ENCODE measurements at places on chromosomes 5 and 9. TPM values are rescaled to one million over a fixed set of nuclear protein-coding genes. Genes with fewer than 3 reads are reported as not detected.

The PCDHB9 gene
- 2.6 TPM for total RNA-seq

The SLC45A2 gene
- not detected for total RNA-seq

The PCDHGA7 gene
- 0.83 TPM for total RNA-seq

The SPINK1 gene
- 2.0 TPM for total RNA-seq

The KCNMB1 gene
- total RNA-seq = 0.22 TPM

The GABRA6 gene
- not detected for total RNA-seq

The EPB41L4B gene
- total RNA-seq = 18.9 TPM

The COMMD10 gene
- 29.4 TPM for total RNA-seq

DNA sequence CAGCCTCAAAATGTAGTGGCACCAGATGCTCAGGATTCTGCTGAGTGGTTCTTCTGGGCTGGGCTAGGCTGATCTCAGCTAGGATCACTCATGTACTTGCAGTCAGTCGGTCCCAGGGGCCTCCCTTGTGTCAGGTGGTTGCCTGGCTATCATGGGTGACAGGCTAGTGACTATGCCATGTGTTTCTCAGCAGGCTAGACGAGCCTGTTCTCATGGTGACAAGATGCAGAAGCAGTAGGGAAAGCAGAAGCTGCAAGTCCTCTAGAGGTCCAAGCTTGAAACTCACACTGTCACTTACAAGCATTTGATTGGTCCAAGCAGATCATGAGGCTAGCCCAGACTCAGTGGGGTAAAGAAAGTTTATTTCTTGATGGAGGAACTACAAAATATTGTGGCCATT is 15.2 kb upstream of the KCNMB1 start:
- peaks cover 3% of the 10 kb centered on the region for H3K4me1 ChIP-seq
- DNase-seq = no peak
- no peak overlapping the region for H3K27ac ChIP-seq
- H3K36me3 ChIP-seq = peaks cover 18% of the 10 kb centered on the region
- no peak overlapping the region for H3K4me3 ChIP-seq
- no peaks in the 10 kb centered on the region for H3K27me3 ChIP-seq

DNA sequence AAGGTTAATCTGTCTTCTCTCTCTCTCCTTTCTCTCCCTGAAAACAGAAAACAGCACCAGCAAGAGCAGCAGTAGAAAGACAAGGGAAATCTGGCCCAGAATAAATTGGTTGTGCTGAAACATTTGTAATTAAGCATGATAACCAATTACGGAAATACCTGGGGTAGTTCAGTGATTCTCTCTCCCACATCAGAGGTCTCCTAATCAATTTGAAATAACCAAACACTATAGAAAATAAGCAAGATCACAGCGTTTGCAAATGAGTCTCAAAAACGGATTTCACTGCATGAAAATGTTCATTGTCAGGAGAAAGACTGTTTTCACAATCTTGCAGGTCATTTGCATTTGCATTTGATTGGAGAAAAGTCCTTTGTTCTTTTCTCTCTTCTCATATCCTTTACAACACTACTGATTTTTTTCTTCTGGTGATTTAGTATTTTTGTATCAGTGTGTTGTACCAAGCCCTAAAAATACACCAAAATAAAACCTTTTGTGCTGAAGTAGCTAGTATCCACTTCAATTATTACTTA is 36.8 kb upstream of the CDH6 start:
- H3K4me3 ChIP-seq = no peak overlapping the region
- no peaks in the 10 kb centered on the region for H3K27me3 ChIP-seq
- H3K4me1 ChIP-seq = peaks cover 7% of the 10 kb centered on the region
- no peaks in the 10 kb centered on the region for H3K36me3 ChIP-seq

DNA sequence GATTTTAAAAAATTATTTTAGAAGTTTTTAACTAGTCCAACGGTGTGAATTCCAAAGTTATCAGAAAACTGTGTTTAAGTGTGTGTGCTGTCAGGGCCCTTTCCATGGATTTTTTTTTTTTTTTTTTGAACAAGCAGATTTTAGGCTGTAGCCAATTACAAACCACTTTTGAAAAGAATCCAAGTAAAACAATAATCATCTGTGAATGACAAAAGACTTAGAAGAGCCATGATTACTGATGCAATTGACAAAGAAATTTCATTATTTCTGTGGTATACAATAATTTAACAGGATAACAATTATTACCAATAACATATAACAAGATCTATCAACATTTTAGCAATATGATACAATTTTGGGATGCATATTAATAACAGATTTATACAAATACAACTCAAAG is 16.2 kb upstream of the PAIP1 start:
- H3K27me3 ChIP-seq = no peaks in the 10 kb centered on the region
- H3K27ac ChIP-seq = no peak overlapping the region
- no peaks in the 10 kb centered on the region for H3K4me1 ChIP-seq
- peaks cover 16% of the 10 kb centered on the region for H3K36me3 ChIP-seq
- H3K4me3 ChIP-seq = no peak overlapping the region

GRCh38 chr9:4092793-4093709 is 206.8 kb downstream of the GLIS3 start:
- no peaks in the 10 kb centered on the region for H3K36me3 ChIP-seq
- H3K27me3 ChIP-seq = no peaks in the 10 kb centered on the region
- no peak overlapping the region for H3K27ac ChIP-seq

- H3K27ac ChIP-seq = no peak overlapping the region
- no peak overlapping the region for H3K4me3 ChIP-seq
- no peaks in the 10 kb centered on the region for H3K27me3 ChIP-seq
- H3K4me1 ChIP-seq = no peaks in the 10 kb centered on the region
These were observed 53.1 kb downstream of the RNF130 start for GRCh38 chr5:180018347-180019060.

DNA sequence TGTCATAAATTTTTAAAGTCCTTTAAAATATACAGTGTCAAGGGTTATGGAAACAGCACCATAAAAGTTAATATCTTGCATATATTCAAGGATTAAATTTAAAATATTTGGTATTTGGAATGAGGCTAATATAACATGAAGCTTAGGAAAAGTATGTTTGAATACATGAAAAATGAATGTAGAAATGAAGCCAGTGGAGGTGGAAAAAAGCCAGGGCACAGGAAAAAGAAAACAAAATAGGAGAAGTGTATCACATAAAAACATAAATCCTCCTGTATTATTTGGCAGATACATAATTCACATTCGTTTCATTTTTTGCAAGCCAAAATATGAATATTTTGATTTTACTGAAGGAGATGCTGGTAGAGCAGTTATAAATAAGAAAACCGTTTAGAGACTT is 587.0 kb upstream of the ZNF608 start:
- no peaks in the 10 kb centered on the region for H3K36me3 ChIP-seq
- DNase-seq = no peak
- H3K27me3 ChIP-seq = no peaks in the 10 kb centered on the region

GRCh38 chr9:21764846-21765245 is 37.6 kb upstream of the MTAP start:
- H3K27me3 ChIP-seq = peaks cover 6% of the 10 kb centered on the region
- no peaks in the 10 kb centered on the region for H3K36me3 ChIP-seq
- no peaks in the 10 kb centered on the region for H3K4me1 ChIP-seq
- H3K4me3 ChIP-seq = no peak overlapping the region
- H3K27ac ChIP-seq = no peak overlapping the region
- no peak for DNase-seq

DNA sequence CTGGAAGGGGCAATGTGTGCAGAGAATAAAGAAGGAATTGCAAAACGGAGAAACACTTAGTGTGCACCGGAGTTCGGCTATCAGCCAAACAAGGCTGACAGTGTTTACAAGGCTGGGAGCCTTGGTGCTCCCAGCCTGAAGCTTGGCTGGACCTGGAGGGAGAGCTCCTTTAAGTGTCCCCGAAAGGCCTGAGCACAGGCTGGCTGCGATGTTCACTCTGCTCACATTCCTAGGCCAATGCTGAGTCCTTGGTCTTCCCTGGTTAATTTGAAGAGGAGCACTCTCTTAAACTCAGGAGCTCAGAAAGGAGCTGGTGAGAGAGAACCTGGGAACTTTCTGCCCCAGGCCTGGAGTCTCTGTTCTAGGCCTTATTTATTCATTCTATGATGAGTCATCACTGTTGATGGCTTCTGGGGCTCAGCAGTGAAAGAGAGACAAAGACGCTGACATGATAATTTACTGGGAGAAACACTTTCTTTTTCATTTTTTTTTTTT is 88.6 kb upstream of the MYO10 start:
- no peaks in the 10 kb centered on the region for H3K36me3 ChIP-seq
- no peak overlapping the region for H3K4me3 ChIP-seq
- DNase-seq = no peak
- H3K4me1 ChIP-seq = no peaks in the 10 kb centered on the region

GRCh38 chr5:89597878-89598277 is 714.9 kb upstream of the MEF2C start:
- H3K4me3 ChIP-seq = no peak overlapping the region
- H3K27me3 ChIP-seq = no peaks in the 10 kb centered on the region
- DNase-seq = no peak
- no peak overlapping the region for H3K27ac ChIP-seq
- H3K4me1 ChIP-seq = no peaks in the 10 kb centered on the region

DNA sequence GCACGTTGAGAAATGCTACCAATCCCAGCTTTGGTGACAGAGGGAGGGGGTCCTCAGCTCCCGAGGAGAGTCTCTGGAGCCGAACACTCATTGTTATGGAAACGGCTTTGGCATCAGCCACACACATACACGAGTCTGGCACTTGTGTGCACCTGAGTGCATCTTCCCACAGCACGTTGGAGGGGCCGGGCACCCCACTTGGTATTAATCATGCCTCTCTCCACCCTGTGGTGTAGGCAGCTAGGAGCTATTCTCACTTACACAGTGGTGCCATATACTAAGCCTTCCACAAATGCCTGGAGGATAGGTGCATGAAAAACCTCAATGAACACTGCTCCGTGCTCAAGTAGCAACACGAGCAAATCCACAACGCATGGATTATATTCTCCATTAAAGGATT is 133.9 kb upstream of the PANK3 start:
- no peak overlapping the region for H3K27ac ChIP-seq
- no peaks in the 10 kb centered on the region for H3K4me1 ChIP-seq
- H3K27me3 ChIP-seq = no peaks in the 10 kb centered on the region
- DNase-seq = no peak
- no peaks in the 10 kb centered on the region for H3K36me3 ChIP-seq
- H3K4me3 ChIP-seq = no peak overlapping the region

DNA sequence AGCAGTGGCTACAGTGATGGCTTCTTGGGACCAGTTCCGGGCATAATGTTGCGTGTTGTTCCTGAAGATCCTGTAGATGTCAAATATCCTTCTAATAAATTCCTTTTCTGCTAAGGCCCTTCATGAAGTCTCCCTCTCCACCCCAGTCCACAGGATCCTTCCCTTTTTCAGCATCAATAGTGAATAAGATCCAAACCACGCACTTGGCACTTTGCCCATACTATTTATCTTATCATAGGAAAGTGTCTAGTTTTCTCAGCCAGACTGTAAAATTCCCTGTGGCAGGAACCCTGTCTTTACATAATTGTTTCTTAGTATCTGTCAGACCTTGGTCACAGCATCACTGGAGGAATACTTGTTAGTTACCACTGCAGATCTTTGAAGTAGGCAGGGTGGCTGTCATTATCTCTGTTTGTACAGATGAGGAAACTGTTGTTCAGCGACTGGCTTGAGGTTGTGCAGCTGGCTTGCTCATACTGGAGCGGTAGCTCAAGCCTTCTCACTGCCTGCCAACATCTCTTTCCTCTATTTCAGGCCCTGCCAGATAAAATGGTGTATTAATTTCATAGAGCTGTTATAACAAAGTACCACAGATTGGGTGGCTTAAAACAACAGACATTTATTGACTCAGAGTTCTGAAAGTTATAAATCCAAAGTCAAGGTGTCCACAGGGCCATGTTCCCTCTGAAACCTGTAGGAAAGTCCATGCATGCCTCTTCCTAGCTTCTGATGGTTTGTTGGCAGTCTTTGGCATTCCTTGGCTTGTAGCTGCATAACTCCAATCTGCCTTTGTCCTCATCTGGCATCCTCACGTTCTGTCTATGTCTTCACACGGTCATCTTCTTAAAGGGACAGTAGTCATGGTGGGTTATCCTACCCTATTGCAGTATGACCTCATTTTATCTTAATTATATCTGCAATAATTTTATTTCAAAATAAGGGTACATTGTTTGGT is 33.5 kb upstream of the APC start:
- H3K27me3 ChIP-seq = no peaks in the 10 kb centered on the region
- no peak for DNase-seq
- no peak overlapping the region for H3K4me3 ChIP-seq
- no peaks in the 10 kb centered on the region for H3K4me1 ChIP-seq

- no peak overlapping the region for H3K27ac ChIP-seq
- no peaks in the 10 kb centered on the region for H3K36me3 ChIP-seq
These were observed 269.1 kb downstream of the GLIS3 start for GRCh38 chr9:4030751-4031150.

DNA sequence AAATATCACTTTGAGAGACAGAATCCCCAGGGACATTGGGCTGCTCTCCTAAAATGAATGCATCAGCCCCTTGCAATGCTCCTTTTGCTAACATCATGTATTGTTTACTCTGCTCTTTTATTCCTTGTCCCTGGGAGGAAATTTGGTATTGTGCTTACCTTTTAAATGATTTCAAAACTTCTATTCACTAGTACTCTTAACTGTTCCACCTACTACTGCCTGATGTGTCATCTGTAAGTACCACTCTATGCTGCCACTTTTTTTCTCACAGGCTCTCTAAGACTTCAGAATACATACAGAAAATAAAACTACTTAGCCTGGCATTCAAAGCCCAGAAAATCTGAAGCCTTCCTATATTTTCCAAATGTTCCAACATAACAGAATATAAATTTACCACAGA is 667.2 kb downstream of the BRINP1 start:
- no peaks in the 10 kb centered on the region for H3K36me3 ChIP-seq
- H3K27me3 ChIP-seq = no peaks in the 10 kb centered on the region
- no peaks in the 10 kb centered on the region for H3K4me1 ChIP-seq

GRCh38 chr9:93096131-93096802 is at the start of gene CARD19:
CARD19 (plus strand) TSS chr9:93096217; CDS start chr9:93096346, 129 bp downstream.
- H3K4me1 ChIP-seq = no peaks in the 10 kb centered on the region
- H3K4me3 ChIP-seq = peak within 1 kb of the TSS; percentile 79
- DNase-seq = no peak
- H3K27ac ChIP-seq = peak within 1 kb of the TSS; percentile 37
- no peaks in the 10 kb centered on the region for H3K36me3 ChIP-seq
- no peaks in the 10 kb centered on the region for H3K27me3 ChIP-seq

DNA sequence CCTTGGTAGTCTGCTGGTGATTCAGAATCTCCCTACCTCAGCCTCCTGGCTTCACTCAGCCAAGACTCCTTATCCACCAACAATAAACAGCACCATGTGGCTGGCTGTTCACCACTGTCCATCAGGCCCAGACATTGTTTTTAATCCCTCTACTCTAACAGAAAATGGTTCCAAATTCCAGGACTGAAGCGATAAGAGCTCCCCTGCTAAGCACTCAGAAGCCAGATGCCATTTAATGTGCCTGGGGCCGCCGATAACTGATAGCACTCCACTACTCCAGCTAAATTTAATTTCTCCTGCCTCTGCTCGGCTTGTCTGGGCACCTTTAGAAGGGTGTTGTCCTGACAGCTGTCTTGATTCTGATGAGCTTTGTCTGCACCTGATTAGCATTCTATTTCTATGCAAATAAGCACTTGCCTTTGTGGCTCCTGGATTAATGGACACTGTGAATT is 47.1 kb downstream of the ZNF622 start:
- H3K36me3 ChIP-seq = no peaks in the 10 kb centered on the region
- no peak overlapping the region for H3K27ac ChIP-seq
- H3K4me3 ChIP-seq = no peak overlapping the region
- H3K27me3 ChIP-seq = no peaks in the 10 kb centered on the region
- H3K4me1 ChIP-seq = peaks cover 4% of the 10 kb centered on the region
- DNase-seq = no peak

GRCh38 chr9:107772988-107773387 is 283.4 kb upstream of the KLF4 start:
- H3K4me1 ChIP-seq = no peaks in the 10 kb centered on the region
- no peak overlapping the region for H3K4me3 ChIP-seq
- no peak for DNase-seq
- H3K27ac ChIP-seq = no peak overlapping the region

GRCh38 chr5:42131081-42131480 is 206.0 kb downstream of the FBXO4 start:
- no peak overlapping the region for H3K27ac ChIP-seq
- H3K4me1 ChIP-seq = no peaks in the 10 kb centered on the region
- no peak overlapping the region for H3K4me3 ChIP-seq
- no peaks in the 10 kb centered on the region for H3K36me3 ChIP-seq

All from H9 (cell line).